Activated CD4-positive, alpha-beta T cell treated with anti-CD3 and anti-CD28 coated beads for 24 hours (primary cell): ENCODE measurements at places on chromosomes 11 and 22.

GRCh38 chr11:18733202-18733601, 7.2 kb upstream of the IGSF22 start:
- DNase-seq, result no peak

GRCh38 chr11:47272706-47273105, 2.8 kb downstream of the MADD start:
- DNase-seq, result no peak

- no peak for DNase-seq
These were observed 34.9 kb upstream of the ACER3 start for GRCh38 chr11:76825726-76826396.

DNA sequence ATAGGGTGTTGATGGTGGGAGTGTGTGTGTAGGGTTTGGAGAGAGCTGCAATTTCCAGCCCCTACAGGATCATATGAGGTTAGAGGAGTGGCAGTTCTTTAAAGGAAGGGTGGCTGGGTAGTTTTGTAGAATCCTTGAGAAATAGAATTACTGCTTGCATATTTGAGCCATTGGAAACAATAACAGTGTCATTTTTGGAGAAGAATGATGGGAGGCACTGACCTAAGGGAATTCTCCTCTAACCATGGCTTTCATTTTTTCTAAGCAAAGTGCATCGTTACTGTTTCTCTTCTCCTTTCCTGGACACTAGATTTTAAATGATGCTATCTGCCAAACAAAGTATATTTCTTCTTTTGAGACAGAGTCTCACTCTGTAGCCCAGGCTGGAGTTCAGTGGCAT, 66.9 kb upstream of the RRM1 start:
- no peak for DNase-seq

DNA sequence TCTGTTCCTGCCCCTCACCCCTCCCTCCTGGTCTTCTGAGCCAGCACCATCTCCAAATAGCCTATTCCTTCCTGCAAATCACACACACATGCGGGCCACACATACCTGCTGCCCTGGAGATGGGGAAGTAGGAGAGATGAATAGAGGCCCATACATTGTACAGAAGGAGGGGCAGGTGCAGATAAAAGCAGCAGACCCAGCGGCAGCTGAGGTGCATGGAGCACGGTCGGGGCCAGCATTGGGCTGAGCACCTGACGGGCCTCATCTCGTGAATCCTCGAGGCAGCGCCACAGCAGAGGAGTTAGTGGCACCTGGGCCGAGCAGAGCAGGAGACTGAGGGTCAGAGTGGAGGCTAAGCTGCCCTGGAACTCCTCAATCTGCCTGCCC, 941.8 kb downstream of the BRD1 start:
- DNase-seq, result no peak

DNA sequence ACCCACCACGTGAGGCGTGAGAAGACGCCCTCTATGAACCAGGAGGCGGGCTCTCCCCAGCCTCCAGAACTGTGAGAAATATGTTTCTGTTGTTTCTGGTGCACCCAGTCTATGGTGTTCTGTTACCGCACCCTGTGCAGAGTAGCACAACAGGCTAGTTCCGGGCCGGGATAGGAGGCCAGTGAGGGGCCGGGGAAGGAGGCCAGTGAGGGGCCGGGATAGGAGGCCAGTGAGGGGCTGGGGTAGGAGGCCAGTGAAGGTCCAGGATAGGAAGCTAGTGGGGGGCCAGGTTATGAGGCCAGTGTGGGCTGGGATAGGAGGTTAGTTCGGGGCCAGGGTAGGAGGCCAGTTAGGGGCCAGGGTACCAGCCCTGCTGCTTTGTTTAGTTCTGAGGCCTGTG, 204.6 kb downstream of the BARX2 start:
- no peak for DNase-seq

DNA sequence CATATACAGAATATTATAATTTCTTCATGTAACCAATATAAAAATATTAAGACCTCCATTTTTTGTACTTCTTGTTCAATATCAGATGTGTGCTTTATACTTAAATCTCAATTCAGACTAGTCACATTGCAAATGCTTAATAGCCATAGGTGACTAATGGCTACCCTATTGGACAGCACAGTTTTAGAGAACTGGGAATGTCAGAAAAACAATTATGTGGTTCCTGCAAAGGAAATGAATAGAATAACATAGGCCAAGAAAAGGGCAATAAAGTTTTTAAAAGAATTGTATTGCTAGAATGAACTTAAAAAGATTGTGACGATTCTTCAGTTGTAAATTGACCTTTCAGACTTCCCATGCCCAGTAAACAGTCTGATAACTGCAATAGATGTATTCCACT, 843.0 kb downstream of the METTL15 start:
- DNase-seq, result no peak

GRCh38 chr11:122851366-122851966, 13.2 kb downstream of the CRTAM start:
- no peak for DNase-seq

DNA sequence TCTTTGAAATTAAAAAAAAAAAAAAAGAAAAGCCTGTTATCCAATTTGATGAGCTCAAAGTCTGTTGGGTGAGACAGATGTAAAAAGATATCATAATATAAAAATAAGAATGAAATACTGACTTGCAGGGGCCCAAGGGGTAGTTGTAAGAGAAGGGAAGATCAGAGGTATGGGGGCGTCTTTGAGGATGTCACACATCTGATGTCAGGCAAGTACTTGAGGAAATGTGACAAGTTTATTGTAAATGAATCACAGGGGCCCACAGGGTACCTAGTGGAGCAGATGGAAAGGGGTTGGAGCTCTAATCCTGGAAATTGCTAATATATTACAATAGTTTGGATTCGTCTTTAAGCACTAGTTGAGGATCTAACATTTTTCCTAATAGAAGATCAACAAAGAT, 131.6 kb downstream of the MAML2 start:
- DNase-seq, result no peak

DNA sequence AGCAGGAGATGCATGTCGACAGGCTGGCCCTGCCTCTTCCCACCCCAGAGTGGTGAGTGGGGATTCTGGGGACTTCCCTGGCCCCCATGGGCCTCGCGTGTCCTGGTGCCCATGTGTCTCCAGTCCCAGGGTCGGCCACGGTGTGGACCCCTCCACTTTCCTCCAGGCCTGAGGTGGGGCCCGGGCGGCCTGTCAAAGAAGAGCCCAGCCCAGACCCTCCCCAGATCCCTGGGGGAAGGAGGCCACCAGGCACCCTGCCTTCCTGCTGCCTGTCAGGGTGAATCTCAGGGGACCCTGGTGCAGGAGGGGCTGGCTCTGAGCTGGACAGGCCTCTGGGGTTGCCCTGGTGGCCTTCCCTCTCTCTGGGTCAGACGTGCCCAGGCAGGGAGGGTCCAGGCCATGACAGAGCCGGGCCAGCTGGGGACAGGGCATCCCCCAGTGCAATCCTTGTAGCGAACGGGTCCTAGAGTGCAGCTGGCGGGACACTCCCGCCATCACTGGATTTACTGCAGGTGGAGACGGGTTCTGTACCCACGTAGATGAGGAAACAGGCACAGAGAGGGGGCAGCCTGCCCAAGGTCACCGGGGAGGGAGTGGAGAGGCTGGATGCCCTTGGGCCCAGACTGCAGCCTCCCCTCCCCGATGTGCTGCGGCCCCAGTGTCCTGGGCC, 13.5 kb upstream of the MUC6 start:
- DNase-seq, result no peak

GRCh38 chr11:21582791-21583190, 610.1 kb upstream of the ANO5 start:
- DNase-seq, result no peak
